T follicular helper cell (primary cell): ENCODE measurements at places on chromosomes 16 and 17.

DNA sequence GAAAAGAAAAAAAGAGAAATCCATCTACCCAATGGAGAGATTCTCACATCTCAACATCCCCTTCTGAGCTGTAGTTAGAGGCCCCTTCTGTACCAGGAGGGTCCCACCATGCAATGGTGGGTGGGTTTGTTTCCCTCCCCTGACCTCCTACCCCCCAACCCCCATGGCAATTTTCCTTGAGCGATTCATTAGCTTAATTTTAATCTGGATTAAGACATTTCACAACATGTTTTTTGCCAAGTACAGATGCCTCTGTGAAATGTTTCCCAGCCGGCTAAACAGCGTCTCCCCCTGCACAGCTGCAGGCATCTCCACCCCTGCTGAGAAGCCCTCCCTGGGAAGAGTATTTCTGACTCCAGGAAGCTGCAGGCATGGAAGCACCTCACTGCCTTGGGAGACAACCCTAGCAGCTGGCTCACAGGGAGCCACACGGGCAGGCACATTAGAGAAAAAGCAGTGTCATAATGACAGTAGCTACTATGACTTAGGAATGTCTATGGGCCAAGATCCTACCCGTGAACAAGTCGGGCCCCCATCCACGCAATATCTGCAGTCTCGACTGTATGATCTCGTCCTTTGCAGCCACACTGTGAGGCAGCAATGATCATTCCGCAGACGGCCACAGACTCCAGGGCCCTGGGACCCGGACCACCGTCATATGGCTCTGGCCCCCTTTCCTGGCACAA lies 117.3 kb downstream of the ADCY9 start:
- DNase-seq = no peak

DNA sequence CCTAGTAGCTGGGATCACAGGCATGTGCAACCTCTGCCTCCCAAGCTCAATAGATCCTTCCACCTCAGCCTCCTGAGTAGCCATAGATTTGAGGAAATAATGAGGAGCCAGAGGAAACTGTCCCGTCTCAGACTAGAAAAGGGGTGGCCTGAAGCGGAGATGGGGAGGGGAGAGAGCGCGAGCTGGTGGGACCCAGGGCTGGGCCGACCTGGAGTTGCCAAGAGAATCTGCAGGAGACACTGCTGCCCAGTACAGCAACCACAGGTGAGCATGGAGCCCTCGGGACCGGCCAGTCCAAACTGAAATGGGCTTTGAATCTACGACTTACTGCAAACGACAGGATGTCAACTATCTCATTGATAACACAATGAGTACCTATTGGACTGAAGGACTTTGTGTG lies 24.3 kb downstream of the CD300A start:
- DNase-seq = no peak

- no peak for DNase-seq
These were observed 17.5 kb downstream of the COQ7 start for GRCh38 chr16:19084879-19085278.

GRCh38 chr17:60971515-60972369 lies 294.1 kb downstream of the BCAS3 start:
- DNase-seq = peak; percentile 4

GRCh38 chr16:80191928-80192327 lies 348.9 kb upstream of the DYNLRB2 start:
- DNase-seq = no peak

- DNase-seq = no peak
These were observed 1.3 kb upstream of the PER1 start for GRCh38 chr17:8153525-8153956.

GRCh38 chr17:39782980-39783379 lies 45.2 kb downstream of the GRB7 start:
- DNase-seq = no peak

DNA sequence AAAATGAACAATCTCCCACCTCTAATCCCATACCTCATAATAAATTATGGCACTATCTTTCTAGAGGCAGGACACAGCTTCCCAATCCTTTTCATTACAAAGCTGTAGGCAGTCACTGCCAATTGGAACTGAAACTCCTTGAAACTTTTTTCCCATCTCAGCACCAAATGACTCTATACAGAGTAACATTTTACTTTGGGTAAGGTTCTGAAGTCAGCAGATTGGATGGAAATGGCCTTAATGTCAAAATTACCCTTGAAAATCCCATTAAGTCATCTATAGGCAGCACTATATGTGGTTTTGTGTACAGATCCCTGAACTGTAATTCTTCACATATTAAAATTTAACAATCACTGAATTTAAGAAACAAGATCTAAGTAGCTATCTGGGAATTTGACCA lies 30.3 kb upstream of the CORO6 start:
- DNase-seq = no peak

- no peak for DNase-seq
These were observed 4.0 kb upstream of the WNT3 start for GRCh38 chr17:46822388-46822921.

- DNase-seq = no peak
These were observed 10.0 kb upstream of the USP43 start for GRCh38 chr17:9635340-9635739.

DNA sequence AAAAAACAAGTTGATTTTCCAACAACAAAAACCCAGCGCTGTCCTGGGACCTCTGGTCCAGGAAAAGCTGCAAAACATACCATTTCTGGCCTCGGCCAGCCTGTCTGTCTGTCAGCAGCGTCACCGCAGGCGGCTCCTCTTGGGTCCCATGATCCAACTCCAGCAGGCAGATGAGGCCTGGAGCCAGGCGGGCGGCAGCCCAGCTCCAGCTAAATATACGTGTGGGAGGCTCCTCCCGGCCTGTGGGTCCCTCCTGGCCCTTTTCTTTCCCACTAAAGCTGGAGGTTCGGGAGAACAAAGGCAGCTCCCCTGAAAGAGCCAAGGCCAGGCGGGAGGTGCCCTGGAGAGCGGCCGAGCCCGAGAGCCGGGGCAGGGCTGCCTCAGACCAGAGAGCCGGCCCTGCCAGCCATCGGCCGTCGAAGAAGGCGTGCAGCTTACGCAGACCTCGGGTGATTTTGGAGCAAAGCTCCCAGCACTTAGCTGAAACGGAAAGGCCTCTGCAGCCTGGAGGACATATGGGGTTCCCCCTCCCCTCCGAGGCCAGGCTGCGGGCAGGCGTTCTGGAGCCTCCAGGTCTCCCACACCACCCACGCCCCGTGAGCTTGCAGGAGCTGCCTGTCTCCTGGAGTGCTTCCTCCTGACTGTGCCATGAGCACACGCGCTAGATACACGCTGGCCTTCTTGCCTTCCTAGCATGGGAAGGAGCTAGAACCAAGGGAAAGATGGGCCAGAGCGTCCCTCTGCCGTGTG lies 19.9 kb upstream of the JPH3 start:
- DNase-seq = no peak
